ENCODE measurements at places on chromosomes 1 and 21. TPM values are rescaled to one million over a fixed set of nuclear protein-coding genes. Genes with fewer than 3 reads are reported as not detected.

- no peak for DNase-seq
These were observed 321.0 kb downstream of the PTBP2 start for GRCh38 chr1:97042551-97042950.

- no peak for DNase-seq
These were observed 109.1 kb upstream of the HOOK1 start for GRCh38 chr1:59705466-59706302.

- no peak for DNase-seq
These were observed 91.7 kb downstream of the TPR start for GRCh38 chr1:186283374-186283773.

- peak; percentile 54 for DNase-seq
These were observed 59.0 kb downstream of the RUSC1 start for GRCh38 chr1:155379631-155380090.

- no peak for DNase-seq
These were observed 476.3 kb upstream of the RUNX1 start for GRCh38 chr21:35525443-35525842.

DNA sequence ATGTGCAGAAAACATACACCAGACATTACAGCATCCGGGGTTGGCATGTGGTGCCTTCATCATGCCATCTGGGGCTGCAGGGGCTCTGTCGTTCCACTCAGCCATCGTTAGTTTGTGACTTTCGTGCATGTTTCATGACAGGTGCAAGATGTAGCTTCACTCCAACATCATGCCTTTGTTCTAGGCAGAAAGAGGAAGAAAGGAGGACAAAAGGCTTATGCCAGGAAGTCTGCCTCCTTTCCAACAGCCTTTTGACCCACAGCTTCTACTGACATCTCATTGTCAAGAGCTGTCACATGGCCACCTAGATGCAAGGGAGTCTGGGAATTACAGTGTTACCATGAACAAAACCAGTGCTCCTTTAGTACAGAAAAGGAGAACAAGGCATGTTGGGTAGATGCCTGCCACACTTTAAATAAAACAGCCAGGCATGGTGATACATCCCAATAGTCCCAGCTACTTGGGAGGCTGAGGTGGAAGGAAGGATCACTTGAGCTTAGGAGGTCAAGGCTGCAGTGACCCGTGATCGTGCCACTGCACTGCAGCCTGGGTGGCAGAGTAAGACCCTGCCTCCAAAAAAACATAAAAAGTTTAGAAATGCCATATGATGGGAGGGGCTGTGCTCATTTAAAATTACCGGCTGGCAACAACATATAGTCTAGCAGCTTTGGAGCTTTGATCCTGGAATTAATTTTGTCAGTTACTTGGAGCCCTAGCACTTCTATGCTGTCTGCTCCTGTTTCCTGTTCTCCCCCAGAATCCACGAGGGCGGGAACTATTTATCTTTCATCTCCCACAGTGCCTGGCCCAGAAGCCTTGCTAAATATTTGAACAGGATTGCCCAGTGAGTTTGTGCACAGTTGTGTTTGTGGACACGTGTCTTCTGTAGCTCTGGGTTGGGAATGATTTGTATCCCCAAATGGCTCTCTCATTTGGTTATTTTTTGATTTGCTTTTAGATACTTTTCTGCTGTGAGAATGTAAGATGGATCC lies 7.4 kb downstream of the DOP1B start:
- no peak for DNase-seq

- no peak for DNase-seq
These were observed 106.7 kb downstream of the RNF220 start for GRCh38 chr1:44511769-44512168.

DNA sequence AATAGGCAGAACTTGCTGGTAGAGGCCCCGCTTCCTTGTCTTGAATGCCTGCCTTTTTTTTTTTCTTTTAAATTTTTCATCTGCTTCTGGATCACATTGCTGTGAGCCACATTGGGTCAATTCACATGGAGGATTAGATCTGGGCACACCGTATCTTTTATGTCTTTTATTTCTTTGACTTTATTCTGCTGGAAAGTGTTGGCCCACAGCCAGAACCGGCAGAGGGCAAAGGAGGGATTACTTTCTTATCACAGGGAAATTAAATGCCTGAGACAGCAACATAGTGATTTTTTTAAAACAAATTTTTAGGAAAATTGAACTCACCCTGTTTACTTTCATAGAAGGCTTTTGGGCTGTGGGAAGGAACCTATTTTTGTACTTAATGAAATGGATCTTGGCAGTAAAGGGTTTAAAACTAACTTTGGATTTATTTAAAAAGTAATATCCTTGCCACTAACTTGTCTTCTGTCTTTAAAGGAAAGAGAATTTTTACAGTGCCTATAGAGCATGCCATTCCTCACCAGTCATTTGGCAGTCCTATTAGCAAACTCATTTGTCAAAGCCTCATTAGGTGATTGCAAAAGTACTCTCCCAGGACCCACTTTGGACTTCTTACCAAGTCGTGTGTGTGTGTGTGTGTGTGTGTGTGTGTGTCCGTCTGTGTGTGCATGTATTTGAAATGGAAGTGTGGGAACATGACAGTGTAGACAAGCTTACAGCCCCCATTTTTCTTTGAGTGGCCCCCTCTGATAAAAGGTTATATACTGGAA lies 68.4 kb downstream of the ST6GALNAC3 start:
- no peak for DNase-seq

DNA sequence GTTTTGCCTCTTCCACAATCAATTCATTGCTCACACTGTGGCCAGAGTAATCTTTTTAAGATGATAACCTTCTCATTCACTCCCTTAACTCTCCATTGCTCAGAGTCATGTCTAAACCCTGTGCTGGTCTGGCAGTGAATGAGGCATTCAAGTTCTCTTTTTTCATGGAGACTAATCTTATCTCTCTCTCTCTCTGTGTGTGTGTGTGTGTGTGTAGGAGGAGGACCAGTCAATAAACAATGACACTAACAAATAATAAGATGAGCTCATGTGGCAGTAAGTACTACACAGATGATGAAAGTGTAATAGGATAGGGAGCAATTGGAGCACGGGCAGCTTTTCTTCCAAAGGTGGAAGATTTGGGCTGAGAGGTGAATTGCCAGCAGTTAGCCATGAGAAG lies 122.0 kb upstream of the B3GALT2 start:
- no peak for DNase-seq

GRCh38 chr1:65625528-65625927 lies 167.2 kb upstream of the PDE4B start:
- DNase-seq = no peak

DNA sequence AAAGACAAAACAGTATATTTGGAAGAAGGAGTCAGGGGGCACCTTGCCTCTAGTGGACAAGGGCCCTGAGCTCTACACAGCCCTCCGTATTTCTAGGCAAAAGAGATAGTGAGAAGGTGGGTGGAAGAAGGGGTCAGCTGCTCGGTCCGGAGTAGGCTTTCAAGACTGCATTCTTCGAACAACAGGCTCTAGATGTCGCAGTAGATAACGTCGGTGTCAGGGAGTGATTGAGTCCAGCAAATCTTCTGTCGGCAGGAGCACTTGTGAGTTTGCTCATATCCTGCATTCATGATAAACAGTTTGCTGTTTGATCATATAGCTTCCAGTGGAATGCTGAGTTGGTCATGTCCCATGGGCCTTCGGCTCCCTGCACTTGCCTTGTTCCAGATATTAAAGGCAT lies 36.8 kb downstream of the DIPK1A start:
- DNase-seq = no peak

- no peak for DNase-seq
These were observed 12.6 kb upstream of the RCSD1 start for GRCh38 chr1:167617153-167618147.

DNA sequence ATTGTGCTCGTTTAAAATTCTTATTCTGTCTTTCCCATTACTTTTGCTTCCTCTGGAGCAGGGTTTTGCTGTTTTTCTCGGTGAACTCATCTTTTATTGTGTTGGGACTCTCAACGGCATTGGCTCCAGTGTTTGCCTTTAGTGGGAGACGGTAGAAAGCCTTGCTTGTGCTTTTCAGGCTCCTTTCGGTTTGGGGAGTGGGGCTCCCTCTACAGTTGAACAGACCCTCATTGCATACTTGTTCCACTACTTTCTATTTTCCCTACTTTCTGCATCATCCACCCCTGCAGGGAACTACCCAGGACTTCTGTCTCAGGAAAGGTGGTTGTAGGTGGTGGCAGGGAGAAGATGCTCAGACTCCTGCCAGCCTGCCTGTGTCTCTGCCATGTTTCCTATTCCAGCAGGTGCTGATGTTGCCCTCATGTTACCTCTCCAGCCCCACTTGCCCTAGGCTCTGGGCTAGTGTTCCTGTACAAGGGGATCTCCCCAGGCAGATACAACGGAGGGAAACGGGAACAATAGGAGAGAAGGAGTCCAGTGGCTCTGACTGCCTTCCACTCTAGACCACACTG lies 68.5 kb upstream of the ZBTB18 start:
- DNase-seq = no peak

- DNase-seq = no peak
These were observed 62.3 kb upstream of the ETV3 start for GRCh38 chr1:157200451-157200850.

GRCh38 chr1:35377555-35377954 lies 109.0 kb downstream of the ZMYM4 start:
- DNase-seq = no peak

VCAM1 gene
- 44.6 TPM for polyA plus RNA-seq

FCMR gene
- 1.8 TPM for polyA plus RNA-seq

WDR64 gene
- 0.58 TPM for polyA plus RNA-seq

BARHL2 gene
- polyA plus RNA-seq = not detected

CFHR3 gene
- polyA plus RNA-seq = 0.50 TPM

MYBPH gene
- polyA plus RNA-seq = 0.18 TPM

CD53 gene
- polyA plus RNA-seq = 5.6 TPM

OXCT2 gene
- polyA plus RNA-seq = 0.85 TPM

TIMM17A gene
- 73.1 TPM for polyA plus RNA-seq

ASAP3 gene
- 40.1 TPM for polyA plus RNA-seq

GLMN gene
- polyA plus RNA-seq = 33.0 TPM

MASP2 gene
- polyA plus RNA-seq = 12.8 TPM

LIN28A gene
- 0.15 TPM for polyA plus RNA-seq
